ENCODE measurements at places on chromosomes 16 and 17. TPM values are rescaled to one million over a fixed set of nuclear protein-coding genes. Genes with fewer than 3 reads are reported as not detected.

EPX gene
- not detected for total RNA-seq

PHOSPHO1 gene
- total RNA-seq = 0.07 TPM

SPNS2 gene
- 6.8 TPM for total RNA-seq

KRTAP2-2 gene
- total RNA-seq = not detected

GNGT2 gene
- total RNA-seq = 0.86 TPM

LAT gene
- total RNA-seq = 0.18 TPM

PPM1E gene
- total RNA-seq = 0.28 TPM

TMEM100 gene
- 0.33 TPM for total RNA-seq

SLC25A19 gene
- total RNA-seq = 21.4 TPM
